ENCODE measurements at places on chromosomes 1 and 21.

DNA sequence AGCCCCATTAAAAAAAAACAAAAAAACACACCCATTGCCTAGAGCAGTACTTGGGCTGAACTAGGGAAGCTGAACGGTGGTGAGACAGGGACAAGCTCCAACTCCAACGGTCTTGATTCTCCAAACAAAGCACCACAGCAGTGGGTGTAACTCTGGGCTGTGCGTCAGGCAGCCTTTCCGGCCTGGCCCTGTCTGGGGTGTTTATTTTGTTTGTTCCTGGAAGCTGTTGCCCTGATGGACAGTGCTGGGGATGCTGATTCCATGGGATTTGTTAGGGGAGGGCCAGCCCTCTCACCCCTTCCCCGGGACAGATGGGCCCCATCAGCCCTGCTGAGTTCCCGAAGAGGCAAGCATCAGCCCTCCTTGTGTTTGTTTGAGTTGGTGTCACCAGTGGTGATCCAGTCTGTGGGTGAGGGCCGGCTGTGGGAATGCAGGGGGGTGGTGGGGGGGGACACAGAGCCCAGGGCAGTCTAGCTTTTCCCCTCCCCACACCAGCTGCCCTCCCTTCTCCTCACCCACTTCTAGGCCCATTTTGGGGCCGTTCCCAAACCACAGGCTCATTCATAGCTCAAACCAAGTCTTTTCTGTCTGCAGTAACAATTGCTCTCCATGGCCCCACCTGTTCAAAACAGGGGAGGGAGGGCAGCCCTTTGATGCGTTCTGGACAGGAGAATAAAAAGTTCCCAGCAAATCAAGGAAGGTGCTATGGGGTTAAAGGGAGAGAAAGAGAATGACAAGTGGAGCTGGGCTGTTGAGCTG, 4.5 kb downstream of the WNT2B start:
- no peak for DNase-seq

DNA sequence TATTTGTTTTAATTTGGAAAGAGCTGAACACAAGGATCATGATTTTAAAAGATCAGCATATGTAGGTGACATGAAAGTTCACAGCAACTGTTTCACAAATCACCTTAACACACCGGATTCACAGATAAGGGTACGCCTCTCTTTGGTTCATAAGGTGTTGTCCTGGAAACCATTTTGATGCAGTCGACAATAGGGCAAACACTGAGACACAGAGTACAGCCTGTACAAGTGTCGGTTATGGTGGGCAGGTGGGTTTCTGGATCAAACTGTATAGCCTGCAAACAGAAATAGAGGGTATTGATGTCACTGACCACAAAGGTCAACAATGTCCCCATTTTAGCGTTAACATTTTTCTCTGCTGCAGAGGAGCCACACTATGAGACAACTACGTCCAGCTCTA, 357.3 kb downstream of the PTBP2 start:
- DNase-seq = no peak

GRCh38 chr21:32131960-32132359, 146.9 kb downstream of the MIS18A start:
- no peak for DNase-seq

GRCh38 chr1:23698466-23698865, 6.9 kb downstream of the RPL11 start:
- no peak for DNase-seq

GRCh38 chr1:191870490-191870889, 287.8 kb upstream of the RGS18 start:
- no peak for DNase-seq

Measured in NCI-H446 (cell line).